Activated naive CD4-positive, alpha-beta T cell treated with anti-CD3 and anti-CD28 coated beads for 36 hours (primary cell): ENCODE measurements at places on chromosomes 3 and 15. TPM values are rescaled to one million over a fixed set of nuclear protein-coding genes. Genes with fewer than 3 reads are reported as not detected.

DNA sequence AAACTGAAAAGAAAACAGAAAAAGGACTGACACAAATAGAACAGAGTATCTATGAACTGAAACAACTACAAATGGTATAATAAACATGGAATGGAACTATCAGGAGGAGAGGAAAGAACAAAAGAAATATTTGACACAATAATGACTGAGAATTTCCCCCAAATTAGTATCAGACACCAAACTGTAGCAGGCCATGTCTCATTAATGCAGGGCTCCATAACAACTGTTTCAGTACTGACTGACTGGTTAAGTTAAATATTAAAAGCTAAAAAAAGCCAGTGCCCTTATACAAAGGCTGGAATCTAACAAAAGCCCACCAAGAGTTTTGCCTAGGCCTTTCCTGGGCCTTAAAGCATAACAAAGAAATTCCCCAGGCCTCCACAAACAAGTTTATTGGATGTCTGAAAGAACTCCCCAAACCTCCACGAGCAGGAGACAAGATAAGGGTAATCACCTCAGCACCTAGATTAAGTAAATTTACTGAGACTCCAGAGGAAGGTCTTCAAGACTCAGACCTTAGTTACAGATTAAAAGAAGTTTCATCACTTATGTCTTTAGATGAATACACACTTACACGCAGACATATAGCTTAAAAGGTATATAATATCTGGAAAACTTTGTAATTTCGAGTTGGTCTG is 45.7 kb downstream of the KPNA1 start:
- DNase-seq = no peak

STRIT1 gene
- not detected for total RNA-seq

POPDC2 gene
- total RNA-seq = 0.72 TPM

DNA sequence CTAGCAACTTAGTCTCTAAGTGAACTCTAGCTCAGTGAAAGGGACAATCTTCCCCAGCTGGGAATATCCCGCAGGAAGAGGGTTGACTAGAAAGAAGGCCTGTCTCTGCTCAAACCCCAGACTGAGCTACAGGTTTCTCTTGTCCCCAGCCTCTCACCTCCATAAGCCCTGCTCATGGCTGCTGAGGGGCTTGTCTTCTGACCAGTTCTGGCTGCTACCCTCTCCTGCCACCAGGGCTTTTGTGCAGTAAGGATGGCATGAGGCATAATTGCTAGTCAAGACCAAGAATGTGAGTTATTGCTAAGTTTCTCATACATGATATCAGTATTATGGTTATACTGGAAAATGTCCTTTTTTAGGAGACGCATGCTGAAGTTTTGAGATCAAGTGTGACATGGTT is 21.3 kb downstream of the WDR53 start:
- DNase-seq = no peak

TTLL13 gene
- 0.15 TPM for total RNA-seq

FEZF2 gene
- not detected for total RNA-seq

DNA sequence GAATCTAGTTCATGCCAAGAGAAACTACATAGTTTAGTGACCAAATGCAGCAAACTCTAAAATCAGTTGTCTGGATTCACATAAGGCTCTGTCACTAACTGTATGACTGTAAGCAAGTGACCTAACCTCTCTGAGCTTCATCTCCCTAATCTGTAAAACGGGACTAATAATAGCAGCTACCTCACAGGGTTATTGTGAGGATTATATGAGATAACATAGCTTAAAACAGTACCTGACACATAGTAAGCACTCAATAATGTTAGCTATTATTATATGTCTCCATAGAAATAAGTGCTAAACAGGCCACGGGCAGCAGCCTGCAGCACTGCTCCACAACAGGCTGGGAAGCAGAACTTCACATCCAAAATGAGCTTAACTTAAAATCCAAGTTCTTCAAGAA is 30.2 kb downstream of the NPTN start:
- DNase-seq = no peak

ITIH1 gene
- total RNA-seq = not detected

ALG3 gene
- total RNA-seq = 31.0 TPM

- DNase-seq = no peak
Observed at GRCh38 chr3:48026951-48027908, 11.0 kb upstream of the MAP4 start.

DNA sequence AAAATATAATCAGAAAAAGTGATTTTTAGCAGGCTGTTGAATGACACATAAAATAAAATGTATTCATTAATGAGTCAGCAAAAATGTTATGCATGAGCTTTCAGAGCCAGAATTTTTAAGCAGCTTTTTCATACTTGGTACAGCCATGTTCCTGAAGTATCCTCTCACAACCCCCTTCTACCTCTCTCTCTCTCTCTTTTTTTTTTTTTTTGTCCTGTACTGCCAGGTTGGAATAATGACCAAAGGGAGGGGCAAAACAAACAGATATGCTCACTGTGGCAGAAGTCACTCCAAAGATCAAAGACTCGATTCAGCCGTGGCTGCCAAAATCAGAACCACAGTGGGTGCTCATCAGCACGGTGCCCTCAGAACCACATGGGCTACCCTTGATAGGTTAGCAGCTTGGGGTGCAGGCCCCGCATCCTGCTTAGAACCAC is 383.0 kb downstream of the ZBTB20 start:
- DNase-seq = no peak

ALPK3 gene
- 0.05 TPM for total RNA-seq

WWTR1 gene
- 0.19 TPM for total RNA-seq

DNA sequence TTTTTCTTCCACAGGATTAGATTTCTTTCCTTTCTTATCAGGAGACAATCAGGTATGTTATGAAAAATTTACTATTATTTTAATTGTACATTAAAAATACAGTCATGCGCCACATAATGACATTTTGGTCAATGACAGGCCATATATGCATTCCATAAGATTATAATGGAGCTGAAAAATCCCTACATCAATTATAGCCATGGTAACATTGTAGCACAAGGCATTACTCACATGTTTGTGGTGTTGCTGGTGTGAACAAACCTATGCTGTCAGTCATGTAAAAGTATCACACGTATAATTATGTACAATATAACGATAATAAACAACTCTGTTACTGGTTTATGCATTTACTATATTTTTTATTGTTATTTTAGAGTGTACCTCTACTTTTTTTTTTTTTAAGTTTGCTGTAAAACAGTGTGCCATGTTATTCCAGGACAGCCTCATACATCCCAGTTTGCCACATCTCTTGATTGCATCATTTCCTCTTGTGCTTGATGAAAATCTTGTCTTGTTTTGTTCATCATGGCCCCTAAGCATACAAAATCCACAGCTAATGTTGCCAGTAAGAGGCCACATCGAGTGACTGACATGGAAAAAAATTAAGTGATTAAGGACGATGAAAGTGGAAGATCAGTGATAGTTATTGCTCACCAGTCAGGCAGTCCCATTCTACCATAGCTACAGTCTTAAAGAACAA is 21.4 kb downstream of the CALML4 start:
- DNase-seq = no peak

GOLGA8O gene
- total RNA-seq = not detected
